ENCODE measurements at places on chromosomes 11 and 22. TPM values are rescaled to one million over a fixed set of nuclear protein-coding genes. Genes with fewer than 3 reads are reported as not detected.

The YPEL1 gene
- total RNA-seq, result 4.0 TPM

The APLNR gene
- total RNA-seq, result not detected

The MIEF1 gene
- 29.9 TPM for total RNA-seq

The PTPRCAP gene
- 0.82 TPM for total RNA-seq

The OR51B2 gene
- not detected for total RNA-seq

The GUCD1 gene
- 97.7 TPM for total RNA-seq

The ALG12 gene
- total RNA-seq, result 23.4 TPM

The PDE2A gene
- total RNA-seq, result 0.74 TPM

The DESI1 gene
- total RNA-seq, result 33.5 TPM

The BIRC3 gene
- total RNA-seq, result 65.4 TPM

The PRR33 gene
- not detected for total RNA-seq

The NTM gene
- total RNA-seq, result 0.10 TPM

Measured in Panc1 (cell line).